ENCODE measurements at places on chromosomes 6 and 20.

DNA sequence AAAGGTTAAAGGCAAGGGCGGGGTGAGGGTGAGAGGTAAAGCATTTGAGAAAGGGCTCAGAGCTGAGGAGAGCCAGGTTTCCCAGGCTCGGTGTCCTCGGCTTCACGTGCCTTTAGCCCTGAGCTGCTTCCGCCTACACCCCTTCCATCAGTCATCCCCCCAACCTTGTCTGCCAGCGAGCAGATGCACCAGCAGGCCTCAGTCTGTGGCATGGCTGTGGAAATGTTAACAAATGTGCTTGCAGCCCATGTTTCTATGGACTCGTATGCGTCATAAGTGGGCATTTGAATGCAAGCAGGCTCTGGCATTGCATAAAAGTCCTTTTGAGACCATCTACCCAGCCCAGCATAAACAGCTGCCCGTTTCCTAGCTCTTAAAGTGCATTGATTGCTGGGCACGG, 88.8 kb downstream of the SYNJ2 start:
- no peak for DNase-seq

DNA sequence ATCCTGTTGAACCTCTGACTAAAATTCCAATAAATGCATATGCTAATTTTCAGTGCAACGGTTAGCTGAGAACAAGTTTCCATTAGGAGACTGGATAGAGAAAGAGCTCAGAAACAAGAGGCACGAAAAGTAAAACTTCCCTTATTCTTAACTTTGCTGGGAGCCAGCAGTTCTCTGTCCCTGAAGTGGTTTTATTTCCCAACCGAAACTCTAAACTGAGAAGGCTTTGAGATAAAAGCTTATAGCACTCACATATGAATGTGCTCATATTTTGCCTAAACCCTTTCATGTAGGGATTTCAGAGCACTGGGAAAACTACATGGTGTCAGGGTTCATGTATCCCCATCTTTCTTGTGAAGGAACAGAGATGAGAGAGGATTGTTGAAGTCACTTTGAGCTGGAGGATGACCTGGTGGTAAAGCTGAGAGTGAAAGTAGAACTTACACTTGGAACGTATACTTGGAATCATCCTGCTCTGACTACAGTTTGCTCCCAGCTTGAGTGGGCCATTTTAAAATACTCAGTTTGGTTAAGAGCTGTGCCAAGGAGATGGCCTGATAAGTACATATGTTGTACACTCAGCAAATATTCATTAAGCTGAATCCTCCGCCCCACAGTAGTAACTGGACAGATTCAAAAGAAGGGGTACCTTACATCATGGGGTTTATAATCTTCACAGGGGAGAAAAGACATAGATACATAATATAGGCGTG, 324.2 kb upstream of the CNR1 start:
- DNase-seq, result no peak

- DNase-seq, result peak; percentile 89
Observed at GRCh38 chr6:81997090-81997926, 244.8 kb upstream of the TENT5A start.

GRCh38 chr6:18742406-18742805, 355.3 kb downstream of the RNF144B start:
- peak; percentile 70 for DNase-seq

DNA sequence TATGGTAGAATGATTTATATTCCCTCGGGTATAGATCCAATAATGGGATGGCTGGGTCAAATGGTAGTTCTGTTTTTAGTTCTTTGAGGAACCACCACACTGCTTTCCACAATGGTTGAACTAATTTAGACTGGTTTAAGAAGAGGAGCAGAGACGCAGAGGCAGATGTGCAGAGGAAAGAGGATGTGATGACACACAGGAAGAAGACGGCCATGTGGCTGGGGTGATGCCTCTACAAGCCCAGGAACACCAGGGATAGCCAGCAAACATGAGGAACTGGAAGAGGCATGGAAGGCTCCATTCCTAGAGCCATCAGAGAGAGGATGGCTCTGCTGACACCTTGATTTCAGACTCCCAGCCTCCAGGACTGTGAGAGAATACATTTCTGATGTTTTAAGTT, 218.3 kb upstream of the DTNBP1 start:
- DNase-seq, result no peak

- DNase-seq, result no peak
Observed at GRCh38 chr6:134389658-134390057, 71.7 kb upstream of the SGK1 start.

GRCh38 chr20:58213121-58213520, 15.3 kb downstream of the ANKRD60 start:
- DNase-seq, result peak; percentile 18

- no peak for DNase-seq
Observed at GRCh38 chr20:62133864-62134263, 9.3 kb downstream of the PSMA7 start.

DNA sequence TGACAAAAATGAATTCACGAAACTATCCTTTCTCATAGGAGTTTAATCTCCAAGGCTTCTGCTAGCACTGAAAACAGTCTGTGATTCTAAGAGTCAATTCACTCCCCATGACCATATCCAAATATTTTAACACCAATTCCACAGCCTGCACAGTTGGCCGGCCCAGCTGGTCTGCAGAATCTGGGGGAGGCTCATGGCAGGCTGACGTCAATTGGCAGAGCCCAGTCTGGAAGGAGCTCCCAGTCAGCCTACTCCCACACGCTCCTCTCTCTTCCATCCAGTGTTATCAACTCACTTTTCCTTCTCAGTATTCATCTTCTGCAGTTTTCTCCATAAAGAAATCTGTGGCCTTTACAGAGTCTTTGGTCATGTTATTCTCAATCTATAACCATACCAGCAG, 111.0 kb downstream of the TBXT start:
- DNase-seq, result peak; percentile 18

DNA sequence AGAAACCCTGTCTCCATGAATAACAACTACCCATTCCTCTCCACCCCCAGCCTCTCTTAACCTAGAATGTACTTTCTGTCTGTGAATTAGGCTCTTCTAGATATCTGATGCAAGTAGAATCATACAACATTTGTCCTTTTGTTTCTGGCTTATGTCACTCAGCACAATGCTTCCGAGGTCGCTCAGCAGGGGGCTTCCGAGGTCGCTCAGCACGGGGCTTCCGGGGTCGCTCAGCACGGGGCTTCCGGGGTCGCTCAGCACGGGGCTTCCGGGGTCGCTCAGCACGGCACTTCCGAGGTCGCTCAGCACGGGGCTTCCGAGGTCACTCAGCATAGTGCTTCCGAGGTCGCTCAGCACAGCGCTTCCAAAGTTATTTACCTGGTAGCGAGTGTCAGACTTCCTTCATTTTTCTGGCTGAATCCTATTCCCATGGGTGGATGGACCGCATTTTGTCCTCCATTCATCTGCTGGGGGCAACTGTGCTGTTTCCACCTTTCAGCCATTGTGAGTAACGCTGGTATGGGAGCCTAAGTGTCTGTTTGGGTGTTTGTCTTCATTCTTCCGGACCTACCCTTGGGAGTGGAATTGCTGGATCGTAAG, 31.0 kb upstream of the BHLHE23 start:
- no peak for DNase-seq

DNA sequence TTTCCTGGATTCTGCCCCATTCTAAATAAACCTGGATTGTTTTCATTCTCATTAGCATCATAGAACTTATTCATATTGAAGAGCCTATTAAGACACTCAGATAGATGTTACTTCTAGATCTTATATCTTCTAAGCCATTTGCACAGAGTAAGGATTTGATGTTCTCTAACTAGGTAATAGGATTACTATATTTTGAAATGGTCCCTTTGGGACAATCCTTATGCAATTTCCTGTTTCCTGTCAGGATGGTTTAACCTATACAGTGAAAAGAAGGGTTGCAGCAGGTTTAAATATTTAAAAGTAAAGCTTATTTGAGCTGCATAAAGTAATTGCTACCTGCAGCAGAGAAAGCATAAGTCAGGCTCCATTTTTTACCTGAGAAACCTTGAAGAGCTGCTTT, 860.1 kb downstream of the TFAP2A start:
- DNase-seq, result no peak

DNA sequence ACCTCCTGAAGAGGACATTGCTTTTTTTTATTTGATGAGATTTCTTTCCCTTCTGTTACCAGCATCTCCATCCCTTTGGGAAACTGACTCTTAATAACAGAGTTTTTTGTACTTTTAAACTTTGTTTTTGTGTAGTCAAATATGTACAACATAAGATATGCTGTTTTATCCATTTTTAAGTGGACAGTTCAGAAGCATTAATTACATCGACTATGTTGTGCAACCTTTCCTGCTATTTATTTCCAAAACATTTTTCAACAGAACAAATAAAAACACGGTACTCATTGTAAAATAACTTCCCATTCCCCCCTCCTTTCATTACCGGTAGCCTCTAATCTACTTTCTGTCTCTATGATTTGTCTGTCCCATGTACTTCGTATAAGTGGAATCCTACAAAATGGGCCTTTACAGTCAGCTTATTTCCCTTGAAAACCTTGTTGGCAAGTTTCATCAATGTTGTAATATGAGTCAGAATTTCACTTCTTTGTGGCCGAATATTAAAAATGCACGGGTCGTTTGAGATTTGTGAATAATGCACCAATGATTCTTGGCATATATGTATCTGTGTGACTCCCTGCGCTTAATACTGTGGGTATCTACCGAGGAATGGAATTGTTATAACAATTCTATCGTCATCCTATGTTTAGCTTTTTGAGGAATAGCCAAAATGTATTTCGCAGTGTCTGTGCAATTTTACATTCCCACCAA, 11.1 kb upstream of the RIPK1 start:
- peak; percentile 18 for DNase-seq

- no peak for DNase-seq
Observed at GRCh38 chr20:56758706-56759105, 129.6 kb downstream of the TFAP2C start.

- peak; percentile 46 for DNase-seq
Observed at GRCh38 chr6:159490298-159490937, 202.6 kb downstream of the SOD2 start.

DNA sequence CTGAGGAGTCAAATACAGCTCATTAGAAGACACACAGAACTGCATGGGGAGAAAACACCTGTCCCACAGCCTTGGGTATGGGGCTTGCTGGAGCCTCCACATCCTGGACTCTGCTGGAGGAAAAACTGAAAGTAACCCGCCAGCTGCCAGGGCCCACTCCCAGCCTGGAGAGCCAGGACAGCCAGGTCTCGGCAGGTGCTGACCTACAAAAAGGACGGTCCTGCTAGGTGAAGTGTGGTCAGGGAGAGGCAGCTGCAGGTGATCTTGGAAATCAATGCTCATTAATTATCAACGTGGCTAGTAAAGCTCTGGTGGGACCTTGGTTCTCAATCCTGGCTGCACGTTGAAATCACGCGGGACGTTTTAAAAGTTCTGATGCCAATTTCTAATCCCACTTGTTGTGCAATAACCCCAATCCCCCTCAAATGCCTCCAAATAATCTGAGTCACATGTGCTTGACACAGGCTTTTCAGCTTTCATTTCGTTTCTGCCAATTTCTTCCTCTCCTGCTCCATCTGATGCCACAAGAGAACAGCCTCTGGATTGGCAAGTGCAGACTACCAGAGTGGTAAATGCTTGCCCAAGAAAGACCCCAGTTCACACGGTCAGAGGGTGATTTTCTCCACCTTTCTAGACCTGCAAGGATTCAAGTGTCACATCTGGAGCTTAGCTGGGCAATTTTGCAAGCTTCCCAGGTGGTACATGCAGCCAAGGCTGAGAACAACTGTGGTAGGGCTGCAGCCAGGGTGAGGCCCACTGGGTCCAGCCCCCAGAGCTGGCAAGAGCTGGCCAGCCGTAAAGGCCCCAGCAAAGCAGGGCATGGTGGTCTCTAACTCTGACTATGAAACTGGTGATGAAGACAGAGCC, 252.3 kb upstream of the QKI start:
- no peak for DNase-seq

GRCh38 chr20:62685781-62686555, 22.7 kb upstream of the NTSR1 start:
- no peak for DNase-seq

GRCh38 chr6:110949679-110950285, 8.7 kb upstream of the GTF3C6 start:
- DNase-seq, result peak; percentile 28

DNA sequence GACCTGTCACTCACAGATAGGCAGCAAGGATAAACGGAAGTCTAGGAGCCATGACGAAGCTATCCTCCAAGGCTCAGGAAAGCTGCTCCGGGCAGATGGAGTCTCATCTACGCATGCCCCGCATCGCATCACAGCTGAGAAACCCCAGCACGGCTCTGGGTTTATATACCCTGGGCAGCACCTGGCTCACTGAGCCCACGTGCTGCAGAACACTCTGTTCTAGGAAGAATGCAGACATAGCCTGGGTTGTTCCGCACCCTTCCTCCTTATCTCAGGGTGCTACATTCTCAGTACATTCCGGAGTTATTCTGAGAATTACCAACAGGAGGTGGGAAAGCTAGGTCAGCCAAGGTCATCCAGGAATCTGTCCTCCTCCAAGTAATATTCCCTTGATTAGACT, 260.4 kb downstream of the CBLN4 start:
- DNase-seq, result no peak

- DNase-seq, result no peak
Observed at GRCh38 chr20:60096166-60096565, 137.9 kb downstream of the CDH26 start.

GRCh38 chr6:10547809-10548208, 26.7 kb downstream of the GCNT2 start:
- no peak for DNase-seq

DNA sequence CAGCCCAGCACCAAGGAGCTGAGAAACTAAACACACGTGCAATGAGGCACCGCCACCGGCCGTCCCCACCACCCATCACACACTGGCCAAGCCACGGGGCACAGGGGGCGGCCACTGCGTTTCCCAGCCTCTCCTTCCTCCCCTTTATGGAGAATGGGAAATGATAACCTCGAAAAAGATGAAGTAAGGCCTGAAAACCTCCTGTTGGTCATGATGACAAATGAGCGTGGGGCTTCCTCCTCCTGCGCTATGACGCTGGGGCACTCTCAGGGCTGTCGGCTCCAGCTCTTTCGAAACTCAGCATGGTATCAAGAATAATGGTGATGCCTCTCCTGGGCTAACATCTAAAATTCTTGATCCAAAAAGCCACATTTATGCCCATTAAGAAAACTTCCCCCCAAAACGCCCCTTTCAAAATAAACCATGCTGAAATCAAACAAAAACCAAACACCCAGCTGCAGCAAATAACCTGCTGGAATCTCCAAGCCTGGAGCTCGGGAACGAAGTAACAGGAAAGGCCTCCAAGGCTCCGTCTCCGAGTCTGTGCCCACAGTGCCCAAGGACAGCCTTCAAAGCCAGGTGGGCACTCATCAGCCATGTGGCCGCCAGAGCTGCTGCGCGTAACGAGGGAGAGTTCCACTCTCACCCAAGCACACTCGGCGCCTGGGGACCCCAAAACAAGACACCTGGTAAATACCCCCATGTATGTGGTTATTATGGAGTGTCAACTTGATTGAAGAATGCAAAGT, 50.0 kb downstream of the TAF4 start:
- DNase-seq, result no peak

- DNase-seq, result peak; percentile 29
Observed at GRCh38 chr20:51385646-51386530, 156.6 kb downstream of the NFATC2 start.

DNA sequence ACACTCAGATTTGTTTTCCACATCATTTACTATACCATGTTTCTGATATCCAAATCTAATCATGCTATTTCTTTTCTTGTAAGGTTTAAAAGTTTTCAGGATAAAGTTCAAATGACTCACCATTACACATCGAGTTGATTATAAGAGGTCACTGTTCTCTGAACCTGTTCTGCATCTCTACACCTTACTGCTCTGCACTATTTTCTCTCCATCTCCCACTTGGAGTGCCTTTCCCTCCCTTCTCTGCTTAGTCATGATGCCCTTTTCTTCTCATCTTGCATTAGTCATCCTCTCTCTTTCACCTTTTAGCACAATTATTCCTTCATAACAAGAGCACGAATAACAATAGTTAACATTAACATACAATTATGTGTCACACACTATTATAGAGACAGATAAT, 37.5 kb upstream of the FUT9 start:
- no peak for DNase-seq

Measured in fibroblast of gingiva (primary cell).